Fibroblast of skin of back (primary cell): ENCODE measurements at places on chromosomes 16 and 17.
A peak's percentile ranks its signal among the peaks of the same experiment; 100 is the strongest.

DNA sequence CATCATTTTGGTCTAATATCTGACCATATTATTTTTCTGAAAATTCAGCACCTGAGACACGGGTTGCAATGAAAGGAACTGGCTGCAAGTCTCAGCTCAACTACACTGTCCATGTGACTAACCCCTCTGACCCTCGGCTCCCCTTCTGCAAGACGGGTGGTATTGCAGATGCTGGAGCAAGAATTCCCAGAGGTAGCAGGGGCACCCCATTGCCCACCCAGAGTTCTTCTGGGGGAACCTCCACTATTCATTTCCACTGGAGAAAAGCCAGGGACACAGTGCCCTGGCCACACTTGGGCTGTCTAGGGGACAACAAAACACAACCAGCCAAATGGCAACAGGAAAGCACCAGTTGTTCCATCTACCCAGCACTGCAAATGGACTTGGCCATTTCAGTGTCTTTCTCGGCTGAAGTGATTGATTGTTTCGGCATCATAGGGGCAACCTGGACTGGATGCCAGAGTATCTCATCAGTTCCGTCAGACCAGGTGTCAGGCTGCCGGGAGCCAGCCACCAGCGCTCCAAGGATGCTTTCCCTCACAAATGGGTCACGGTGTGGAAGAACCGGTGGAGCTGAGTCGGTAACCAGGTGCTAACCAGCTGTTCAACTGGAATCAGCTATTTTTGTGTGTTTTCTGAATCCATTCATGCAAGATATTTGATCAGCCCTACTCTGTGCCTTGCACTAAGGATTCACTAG is 58.1 kb downstream of the C16orf78 start:
- no peak for DNase-seq

DNA sequence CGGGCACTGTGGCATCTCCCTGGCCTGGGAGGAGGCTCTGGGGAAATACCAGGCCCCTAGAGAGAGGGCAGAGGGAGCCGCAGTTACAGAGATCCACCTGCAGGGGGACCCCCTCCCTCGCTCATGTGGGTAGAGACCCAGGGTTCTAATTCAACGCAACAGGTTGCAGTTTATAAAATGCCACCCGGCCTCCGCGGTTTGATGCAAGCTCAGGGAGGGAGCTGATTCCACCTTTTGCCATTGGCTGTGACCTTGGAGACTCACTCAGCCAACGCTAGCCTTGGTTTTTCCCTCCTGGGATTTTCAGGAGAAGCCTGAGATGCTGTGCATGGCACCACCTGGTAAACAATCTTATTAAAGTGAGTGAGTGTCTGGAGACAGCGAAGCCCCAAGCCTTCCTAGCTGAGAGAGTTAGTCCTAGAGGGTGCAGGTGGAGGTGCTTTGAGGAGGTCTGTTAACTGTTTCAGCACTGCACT is 12.1 kb downstream of the TTLL6 start:
- DNase-seq = peak; percentile 44

GRCh38 chr17:31538080-31538762 is 146.7 kb downstream of the RAB11FIP4 start:
- no peak for DNase-seq

DNA sequence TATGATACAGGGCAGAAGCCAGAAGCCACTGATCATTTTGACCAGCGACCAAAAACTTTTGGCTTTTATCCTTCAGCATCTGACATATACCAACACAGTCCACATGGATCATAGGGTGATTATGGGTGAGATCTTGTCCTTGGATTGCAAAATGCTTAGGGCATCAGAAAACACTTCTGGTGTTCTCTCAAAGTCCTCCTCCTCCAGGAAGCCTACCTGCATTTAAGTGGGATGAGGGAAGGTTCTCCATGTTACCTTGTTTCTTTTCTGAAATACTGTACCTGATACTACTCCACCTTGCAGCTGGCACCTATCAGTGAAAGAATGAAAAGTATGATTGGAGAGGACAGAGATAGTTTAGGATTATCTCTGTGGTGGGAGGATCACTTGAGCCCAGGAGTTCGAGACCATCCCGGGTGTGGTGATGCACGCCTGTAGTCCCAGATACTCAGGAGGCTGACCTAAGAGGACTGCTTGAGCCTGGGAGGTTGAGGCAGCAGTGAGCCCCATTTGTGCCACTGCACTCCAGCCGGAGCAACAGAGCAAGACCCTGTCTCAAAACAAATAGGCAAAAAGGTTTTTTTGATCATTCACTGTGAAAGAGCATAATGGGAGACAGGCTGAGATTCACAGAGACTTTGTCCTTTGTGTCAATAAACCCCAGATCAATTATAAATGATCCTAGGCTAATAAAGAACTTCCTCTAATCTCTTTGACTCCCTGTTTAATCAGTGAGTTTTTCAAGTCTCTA is 46.8 kb upstream of the B4GALNT2 start:
- no peak for DNase-seq

DNA sequence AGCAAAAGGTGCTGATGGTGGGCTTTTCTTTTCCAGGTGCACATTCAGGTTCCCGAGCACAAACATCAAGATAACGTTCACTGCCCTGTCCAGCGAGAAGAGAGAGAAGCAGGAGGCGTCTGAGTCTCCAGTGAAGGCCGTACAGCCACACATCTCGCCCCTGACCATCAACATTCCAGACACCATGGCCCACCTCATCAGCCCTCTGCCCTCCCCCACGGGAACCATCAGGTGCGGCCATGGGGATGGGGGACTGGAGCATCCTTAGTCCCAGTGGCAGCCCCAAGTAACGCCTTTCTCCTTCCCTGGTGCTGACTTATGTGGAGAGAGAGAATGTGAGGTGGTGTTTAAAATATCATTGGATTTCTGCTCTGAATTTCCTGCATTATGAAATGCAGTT is 43.8 kb downstream of the FOXK2 start:
- no peak for DNase-seq

- DNase-seq = no peak
Measured at GRCh38 chr17:10096596-10096995, 101.8 kb downstream of the GAS7 start.

- DNase-seq = no peak
Measured at GRCh38 chr16:66064801-66065530, 301.5 kb upstream of the CDH5 start.

- DNase-seq = no peak
Measured at GRCh38 chr17:3474212-3474611, 1.6 kb upstream of the ASPA start.

DNA sequence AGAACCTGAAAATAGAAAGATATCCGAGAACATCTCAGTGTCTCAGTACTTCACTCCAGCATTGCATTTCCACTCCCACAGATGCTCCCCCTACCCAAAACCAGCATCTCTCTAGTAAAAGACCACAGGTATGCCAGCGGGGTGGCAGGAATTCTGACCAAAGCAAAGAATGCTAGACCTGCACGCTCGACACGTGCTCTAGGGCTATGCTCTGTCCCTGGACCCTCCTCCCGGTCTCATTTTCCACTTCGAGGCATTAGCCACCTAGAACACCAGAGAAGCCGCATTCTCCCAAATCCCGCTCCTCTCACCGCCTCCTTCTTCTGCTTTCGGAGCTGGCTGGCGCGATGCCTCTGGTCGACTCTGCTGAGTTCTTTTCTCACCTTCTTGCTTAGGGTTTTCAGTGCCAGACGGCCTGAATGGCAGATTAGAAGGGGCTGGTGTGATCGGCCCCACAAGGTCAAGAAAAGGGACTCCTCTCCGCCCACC is 487 bp downstream of the TSR1 start:
- DNase-seq = peak; percentile 34

DNA sequence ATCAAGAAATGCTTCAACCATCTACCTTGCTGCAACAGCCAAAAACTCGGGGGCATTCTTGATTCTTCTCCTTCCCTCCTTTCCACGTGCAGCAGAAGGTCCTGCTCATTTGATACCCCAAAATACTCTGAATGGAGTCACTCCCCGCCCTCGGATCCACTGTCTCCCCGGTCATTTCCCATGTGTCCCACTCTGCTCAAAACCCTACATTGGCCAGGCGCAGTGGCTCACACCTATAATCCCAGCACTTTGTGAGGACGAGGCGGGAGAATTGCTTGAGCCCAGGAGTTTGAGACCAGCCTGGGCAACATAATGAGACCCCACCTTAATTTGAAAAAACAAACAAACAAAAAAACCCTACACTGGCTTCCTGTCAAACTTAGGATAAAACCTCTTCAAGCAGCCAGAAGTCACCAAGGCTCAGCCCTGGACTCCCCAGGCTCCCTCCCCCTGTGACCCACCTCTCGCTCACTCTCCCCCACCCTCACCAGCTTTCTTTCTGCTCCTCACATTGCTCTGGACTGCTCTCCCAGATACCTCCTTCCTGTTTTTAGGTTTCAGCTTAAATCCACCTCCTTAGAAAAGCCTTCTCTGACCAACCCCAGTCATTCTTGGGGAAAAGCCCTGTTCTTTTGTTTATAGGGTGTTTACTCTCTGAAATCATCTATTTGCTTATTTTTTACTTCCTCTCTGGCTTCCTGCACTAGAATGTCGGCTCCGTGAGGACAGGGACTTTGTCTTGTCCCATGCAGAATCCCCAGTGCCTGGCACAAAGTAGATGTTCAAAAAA is 2.8 kb downstream of the SLC13A2 start:
- no peak for DNase-seq

GRCh38 chr17:76940738-76941350 is 72.6 kb downstream of the MGAT5B start:
- no peak for DNase-seq

DNA sequence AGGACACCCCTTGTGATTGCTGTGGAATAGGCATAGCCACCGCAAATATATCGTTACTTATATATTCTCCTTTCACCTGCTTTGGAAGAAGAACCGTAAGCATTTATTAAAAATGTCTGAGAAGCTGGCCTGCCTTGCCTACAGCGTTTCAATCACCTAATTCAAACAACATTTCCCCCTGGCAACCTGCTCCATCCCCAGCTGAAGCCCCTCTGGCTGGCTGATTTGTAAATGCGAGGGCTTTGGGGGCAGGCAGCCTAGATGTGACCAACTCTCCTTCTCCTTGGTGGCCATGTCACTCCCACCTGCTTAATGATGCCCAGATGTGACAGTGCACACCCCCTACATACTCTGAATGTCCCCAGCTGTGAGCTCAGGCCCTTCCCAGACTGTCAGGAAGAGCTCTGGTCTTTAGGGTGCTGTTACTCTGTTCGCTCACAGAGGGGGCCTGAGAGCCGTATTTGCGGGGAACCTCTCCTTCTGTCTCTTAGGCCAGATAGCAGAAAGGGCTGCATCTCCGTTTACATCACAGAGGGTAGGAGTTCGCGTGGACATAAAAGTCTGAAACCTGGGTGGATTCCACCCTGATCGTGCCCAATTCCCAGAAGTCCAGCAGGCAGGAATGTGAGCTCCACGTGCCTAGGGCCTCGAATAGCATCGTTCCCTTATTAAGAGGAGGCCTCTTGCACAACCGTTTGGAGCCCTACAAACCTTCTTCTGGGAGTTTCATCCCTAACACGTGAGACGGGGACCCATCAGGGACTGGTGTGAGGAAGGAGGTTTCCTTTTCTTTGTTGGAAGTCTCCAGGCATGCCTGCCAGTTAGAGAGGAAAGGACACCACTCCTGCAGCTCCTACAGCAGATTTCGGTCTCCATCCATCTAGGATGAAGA is 2.4 kb upstream of the SDK2 start:
- peak; percentile 18 for DNase-seq

- peak; percentile 43 for DNase-seq
Measured at GRCh38 chr17:48307814-48308411, 122.1 kb downstream of the SKAP1 start.

- peak; percentile 32 for DNase-seq
Measured at GRCh38 chr17:50830352-50830751, 5.0 kb upstream of the WFIKKN2 start.

GRCh38 chr16:66344533-66345145 is 21.9 kb upstream of the CDH5 start:
- DNase-seq = peak; percentile 46

GRCh38 chr16:78097548-78097947 is 1.9 kb upstream of the WWOX start:
- DNase-seq = no peak

DNA sequence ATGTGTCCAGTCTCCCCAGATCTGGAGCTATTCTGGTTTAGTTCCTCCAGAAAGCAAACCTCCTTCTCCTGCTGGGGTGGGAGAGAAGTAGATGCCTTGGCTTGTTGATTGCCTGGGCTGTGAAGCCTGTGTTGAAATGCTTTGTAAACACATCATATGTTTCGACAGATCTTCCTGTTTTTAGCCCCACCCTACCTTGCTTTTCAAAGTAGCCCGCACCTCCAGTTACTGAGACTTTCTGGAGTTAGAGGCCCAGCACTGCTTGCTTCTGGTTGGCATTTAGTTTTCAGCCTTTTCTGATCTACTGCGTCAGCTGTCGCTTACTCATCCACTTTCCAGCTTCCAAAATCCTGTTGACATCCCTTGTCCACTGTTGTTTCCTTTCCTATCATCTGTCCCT is 17.9 kb upstream of the NDEL1 start:
- no peak for DNase-seq

DNA sequence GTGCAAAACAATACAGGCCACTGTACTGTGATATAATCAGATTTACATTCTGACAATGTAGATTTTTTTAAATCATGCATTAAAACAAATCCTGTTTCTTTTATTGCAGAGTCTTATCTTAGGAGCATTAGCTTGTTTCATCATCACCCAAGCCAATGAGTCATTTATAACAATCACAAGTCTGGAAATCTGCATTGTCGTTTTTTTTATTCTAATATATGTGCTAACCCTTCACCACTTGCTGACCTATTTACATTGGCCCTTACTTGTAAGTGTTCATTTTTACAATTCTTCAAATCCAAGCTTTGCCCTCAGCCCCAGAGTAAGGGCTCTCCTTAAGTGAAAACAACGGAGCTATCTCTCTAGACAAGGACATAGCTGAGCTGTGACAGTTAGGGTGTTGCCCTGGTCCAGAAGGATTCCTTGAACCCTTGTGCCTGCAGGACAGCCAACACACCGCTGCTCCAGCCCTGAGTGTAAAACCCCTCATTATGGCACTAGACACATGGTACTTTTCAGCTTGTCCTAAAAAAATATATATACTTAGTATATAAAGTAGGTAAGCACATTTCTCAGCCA is 3.7 kb downstream of the CMTM1 start:
- DNase-seq = peak; percentile 78

DNA sequence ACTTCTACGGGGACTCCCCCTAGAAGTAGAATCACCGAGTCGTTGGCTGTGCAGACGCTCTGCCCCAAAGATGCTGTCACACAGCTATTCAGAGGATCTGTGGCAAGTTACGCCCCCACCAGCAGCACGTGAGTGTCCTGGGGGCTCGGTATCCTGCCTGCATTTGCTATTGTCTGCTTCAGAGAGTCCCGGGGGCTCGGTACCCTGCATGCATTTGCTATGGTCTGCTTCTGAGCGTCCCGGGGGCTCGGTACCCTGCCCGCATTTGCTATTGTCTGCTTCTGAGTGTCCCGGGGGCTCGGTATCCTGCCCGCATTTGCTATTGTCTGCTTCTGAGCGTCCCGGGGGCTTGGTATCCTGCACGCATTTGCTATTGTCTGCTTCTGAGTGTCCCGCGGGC is 23.8 kb upstream of the ZNF469 start:
- no peak for DNase-seq

- no peak for DNase-seq
Measured at GRCh38 chr17:78912082-78912481, 9.1 kb upstream of the CEP295NL start.

DNA sequence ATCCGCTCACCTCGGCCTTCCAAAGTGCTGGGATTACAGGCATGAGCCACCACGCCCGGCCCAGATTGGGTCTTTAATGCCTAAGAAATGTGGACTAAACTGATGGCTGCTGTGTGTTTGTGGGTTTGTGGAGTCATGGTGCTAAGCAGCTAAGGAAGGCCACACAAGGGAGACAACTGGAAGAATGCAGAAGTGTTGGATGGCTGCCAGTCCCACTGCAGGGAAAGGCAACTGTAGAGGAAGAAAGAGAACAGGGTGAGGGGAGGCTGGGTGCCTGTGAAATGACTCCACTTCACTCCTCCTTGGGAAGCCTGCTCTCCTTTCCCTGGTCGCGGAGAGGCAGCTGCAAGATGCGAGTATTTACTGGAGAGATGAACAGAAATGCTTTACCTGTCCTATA is 23.5 kb upstream of the SIAH1 start:
- DNase-seq = peak; percentile 82
